ENCODE measurements at places on chromosomes 11 and 22.

DNA sequence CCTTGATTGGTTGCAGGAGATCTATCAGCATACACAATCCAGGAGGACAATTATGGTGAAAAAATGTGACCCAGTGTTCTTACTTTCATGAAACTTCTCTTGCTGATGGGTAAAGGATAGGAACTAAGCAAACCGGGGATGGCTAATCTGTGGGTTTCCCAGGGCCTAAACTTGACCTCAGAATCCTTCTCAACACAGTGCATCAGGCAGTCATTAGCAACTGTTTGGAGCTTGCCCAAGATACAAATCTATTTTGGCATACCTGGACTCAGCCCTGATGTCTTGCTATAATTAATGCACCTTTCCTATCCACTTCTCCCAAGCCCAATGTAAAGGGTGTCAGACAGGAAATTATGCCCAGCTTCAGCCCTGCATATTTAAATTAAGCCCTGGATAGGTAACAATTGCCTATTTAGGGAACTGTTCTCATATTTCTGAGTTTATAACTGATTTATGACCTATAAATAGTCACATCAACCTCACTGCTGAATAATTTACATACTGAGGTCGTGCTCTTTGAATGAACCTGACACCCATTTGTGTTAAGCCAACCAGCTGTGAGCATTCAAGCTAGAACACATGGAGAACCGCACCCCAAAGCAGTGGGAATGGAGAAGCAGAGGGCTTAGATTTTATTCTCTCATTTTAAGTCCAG is 9.2 kb upstream of the PHF21A start:
- DNase-seq, result no peak

DNA sequence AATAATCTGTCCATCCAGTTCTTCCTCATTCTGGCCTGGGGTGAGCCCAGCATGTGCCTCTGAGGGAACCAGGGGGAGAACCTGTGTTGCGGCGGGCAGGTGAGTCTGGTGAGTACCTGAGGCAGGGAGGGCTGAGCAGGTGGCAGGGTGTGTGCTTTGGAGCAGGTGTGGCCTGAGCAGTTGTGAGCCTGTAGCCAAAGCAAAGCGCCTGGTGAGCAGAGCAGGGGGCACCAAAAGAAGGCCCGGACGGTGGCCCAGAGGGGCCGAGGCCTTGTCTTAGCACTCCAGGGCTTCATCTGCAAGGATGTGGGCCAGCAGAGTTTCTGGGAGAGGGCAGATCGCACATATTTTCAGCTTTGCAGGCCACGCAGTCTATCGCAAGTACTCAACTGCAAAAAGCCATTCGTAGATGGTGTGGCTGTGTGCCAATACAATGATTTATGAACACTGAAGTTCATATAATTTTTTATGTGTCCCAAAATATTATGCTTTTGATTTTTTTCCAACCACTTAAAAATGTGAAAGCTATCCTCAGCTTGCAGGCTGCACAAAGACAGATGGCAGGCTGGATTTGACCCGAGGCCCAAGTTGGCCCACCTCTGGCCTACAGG is 8.7 kb downstream of the GLB1L2 start:
- no peak for DNase-seq

DNA sequence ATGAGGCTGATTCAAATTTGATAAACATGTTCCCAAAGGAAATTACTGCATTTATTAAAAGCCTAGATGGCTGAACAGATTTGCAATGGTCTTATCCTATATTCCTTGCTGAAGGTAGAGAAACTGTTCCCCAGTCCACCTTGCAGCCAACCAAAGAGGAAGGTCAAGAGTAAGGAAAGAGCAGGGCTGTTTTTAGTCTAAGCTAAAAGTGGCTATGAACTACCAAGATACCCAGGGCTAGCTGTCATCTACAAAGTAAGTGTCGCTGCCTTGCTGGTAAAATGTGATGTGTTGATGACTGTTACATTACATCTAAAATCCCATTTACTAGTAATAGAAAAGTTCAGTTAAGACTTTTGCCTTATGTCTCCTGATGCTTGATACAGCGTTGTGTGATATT is 290.1 kb upstream of the MPPED2 start:
- no peak for DNase-seq

DNA sequence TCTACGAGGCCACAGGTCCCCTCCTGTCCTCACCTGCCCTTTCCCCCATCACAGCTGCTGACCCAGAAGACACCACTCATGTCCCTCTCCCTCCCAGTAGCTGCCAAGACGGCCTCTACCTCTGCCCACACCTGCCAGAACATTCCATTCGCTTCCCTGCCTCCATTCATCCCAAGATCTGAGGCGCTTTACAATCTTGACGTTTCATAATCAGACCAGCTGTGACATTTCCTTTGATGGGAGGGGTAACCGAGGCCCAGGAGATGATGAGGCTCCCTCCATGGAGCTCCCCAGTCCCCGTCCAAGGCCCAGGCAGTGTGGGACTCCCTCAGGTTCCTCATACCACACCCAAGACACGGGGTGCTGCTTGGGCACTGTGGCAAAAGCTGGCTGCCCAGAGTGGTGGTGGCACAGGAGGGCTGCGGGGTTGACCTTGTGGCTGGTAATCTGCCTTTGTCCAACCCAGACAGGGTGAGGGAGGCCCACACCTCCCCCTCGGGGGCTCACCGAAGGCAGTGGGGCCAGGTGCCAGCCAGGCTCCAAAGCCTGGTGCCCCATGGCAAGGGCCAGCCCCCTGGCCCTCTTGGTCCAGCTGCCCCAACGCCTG is 17.3 kb downstream of the PHLDA2 start:
- DNase-seq, result no peak

DNA sequence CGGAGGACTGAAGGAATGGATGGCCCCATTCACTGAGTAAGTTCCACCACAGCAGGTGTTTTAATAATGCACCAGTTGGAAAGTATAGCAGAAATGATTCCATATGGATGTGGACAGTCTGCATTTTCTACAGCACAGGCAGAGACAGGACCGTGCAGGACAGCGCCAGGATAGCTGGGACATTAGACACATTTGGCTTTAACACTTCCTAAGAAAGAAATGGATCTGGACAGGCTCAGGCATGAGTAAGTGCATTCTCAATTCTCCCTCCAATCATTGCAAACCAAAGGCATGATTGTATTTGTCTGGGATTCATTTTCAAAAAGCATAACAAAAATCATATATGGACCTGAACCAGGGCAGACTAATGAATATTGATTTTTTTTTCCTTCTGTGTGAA is 233.0 kb upstream of the POU2AF2 start:
- no peak for DNase-seq

DNA sequence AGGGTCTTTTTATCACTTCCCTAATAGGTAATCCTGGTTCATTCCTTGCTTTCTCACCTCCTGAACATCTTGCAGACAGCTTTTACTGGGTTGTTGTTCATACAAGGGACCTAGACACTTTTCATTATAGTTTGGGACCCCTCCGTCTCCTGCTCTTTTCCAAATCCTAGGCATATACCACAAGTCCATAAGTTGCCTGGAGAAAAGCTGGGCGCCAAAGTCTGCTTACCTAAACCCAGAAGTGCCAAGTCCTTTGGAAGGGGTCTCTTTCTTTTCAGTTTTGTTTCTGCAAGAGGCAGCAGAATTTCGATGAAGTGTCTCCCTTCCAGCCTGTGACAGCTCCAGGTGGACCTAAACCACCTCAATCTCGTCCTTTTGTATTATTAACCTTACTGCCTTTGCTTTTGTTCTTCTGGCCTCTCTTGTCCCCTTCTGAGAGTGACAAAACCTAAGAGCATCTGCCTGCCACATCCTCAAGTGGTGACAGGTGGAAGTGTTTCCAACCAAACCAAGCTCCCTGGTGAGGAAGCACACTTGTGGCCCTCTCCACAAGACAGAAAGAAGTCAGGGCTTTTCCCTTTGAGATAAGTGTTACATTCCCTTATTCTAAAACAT is 19.5 kb upstream of the P2RY6 start:
- DNase-seq, result no peak

DNA sequence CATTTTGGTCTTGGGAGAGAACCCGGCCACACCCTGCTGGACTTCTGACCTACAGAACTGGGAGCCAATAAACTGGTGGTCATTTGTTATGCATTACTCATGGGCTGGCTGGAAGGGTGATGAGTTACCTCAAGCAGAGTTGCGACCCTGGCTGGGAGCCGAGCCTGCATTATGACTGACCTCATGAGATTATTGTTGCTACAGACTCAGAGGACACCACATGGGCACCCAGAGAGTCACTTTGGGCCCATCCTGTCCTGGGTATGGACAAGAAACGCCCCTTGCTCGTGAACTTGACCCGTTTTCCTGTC is 531.7 kb downstream of the TBC1D22A start:
- no peak for DNase-seq

- no peak for DNase-seq
These were observed 25.5 kb downstream of the GNAZ start for GRCh38 chr22:23095733-23096342.

- DNase-seq, result no peak
These were observed 6.5 kb upstream of the SCUBE1 start for GRCh38 chr22:43349636-43350035.

DNA sequence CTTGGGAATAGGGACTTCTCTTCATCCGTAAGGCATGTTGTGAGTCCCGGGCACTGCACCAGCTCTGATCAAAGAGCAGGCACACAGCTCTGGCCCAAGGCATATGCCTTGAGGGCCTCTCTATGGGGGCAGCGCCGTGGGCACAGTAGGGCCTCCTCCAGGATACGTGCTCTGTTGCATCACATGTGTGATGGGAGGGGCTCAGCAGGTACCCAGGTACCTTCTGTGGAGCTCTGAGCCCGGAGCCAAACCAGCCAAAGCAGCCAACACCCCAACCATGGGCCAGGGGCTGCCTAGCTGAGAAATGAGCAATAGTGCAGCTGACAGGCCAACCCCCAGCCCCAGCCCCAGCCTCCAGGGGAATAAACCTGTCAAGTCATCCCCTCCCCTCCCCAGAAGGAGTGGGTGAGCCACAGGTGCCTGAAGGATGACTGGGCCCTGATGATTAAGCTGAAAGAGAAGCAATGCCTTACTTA is 79.7 kb upstream of the SHISAL1 start:
- DNase-seq, result no peak

Measured in thoracic aorta (tissue), 2 donors.